ENCODE measurements at places on chromosomes 6 and 20. TPM values are rescaled to one million over a fixed set of nuclear protein-coding genes. Genes with fewer than 3 reads are reported as not detected.

Gene PLA2G7
- polyA plus RNA-seq: not detected

DNA sequence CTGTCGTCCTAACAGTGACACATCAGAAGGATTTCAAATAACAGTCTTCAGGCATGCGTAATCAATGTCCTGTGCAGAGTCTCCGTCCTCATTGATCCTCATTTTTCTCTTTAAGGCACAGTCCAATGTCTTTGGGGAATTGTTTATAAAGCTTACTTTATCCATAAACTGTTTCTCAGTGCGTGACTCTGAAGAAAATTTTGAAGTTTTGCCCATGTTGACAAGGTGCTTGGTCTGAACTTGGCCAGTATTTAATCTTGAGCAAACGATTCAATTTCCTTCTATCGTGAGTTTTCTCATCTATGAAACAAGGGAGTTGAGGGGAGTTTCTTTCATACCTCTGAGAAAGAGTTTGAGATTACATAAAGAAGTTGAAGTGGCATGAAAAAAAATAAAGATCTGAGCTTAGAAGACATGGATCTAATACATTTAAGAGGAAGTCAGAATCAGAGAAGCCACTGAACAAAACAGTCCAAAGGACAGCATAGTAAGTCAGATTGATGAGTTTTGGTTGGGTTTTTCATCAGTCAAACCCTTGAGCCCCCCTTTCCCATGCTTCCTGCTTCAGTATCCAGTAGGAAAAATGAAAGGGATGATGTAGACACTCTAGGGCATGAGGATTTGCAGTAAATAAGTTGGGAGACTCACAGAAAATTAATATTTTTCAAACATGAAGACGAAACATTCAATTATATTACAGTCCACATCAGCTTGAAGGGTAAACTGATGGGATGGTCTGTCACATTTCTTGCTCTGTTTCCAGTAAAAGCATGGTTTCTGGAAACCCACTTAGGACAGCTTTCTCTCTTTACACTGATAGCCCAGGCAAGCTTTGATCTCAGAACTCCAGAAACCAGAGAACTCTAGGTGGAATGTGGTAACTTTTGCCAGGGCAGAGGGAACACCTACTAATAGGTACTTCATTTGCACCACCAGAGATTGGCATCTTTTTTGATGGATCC, 8.1 kb downstream of the EDN1 start:
- no peak for DNase-seq

Gene SLC22A7
- not detected for polyA plus RNA-seq

DNA sequence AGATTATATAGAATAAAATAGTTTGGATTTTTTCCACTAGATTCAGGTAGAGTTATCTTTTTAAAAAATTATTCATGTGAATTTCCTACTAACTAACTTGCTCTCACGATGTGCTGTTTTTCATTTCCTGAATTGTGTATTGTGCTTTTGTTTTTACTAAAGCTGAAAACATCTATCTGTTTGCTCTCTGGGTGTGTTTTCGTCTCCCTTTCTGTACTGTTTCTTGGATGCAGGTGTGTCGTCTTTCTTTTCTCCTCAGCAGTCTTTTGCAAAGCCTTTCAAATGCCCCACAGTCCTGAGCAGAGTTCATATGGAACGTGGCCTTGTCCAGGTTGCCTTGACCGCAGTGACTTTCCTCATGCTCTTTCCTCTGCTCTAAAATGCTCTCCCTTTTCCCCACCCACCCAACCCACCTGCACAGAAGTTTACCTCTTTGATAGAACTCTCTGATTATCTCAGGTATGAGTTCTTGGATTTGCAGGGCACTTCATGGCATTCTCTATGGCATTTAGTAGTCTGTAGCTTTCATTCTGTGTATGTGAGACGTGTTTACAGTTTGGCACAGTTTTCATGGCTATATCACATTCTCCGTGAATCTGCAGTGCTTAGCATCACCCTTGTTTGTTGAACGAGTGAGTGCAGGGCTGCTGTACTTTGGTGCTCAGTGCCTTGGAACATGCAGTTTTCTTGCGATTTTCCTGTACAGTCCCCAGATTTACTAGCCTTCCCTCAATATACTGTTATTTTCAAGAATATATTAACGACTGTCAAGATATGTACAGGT, 77.1 kb downstream of the FARS2 start:
- no peak for DNase-seq

DNA sequence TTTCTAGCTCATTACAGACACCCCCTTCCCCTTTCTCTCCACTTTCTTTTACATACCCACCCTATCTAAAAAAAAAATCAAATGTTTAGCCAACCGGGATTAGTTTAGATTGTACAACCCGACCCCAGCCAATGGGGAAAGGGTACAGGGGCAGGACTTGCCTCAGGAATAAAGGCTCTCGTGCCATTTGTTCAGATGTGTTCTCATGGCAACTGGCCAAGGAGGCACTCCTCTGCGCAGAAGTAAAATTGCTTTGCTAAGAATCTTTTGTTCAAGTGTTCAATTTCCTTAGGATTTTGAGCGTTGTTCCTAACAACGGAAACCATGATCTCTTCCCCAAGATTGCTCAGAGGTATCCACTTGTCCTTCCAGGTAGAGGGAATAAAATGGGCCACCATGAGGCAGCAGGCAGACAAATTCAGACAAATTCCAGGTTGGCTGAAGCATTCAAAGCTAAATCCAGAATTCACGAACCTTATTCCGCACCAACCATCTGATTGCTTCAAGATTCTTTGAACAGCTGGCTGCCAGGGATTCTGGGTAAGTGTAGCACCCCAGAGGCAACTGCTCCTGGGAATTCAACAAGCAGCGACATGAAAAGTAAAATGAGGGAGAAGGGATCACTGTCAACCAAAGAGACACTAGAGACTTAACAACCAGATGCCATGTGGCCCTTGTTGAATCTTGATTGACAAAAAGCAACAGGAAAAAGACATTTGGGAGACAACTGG, 431.8 kb downstream of the PREX1 start:
- no peak for DNase-seq

DNA sequence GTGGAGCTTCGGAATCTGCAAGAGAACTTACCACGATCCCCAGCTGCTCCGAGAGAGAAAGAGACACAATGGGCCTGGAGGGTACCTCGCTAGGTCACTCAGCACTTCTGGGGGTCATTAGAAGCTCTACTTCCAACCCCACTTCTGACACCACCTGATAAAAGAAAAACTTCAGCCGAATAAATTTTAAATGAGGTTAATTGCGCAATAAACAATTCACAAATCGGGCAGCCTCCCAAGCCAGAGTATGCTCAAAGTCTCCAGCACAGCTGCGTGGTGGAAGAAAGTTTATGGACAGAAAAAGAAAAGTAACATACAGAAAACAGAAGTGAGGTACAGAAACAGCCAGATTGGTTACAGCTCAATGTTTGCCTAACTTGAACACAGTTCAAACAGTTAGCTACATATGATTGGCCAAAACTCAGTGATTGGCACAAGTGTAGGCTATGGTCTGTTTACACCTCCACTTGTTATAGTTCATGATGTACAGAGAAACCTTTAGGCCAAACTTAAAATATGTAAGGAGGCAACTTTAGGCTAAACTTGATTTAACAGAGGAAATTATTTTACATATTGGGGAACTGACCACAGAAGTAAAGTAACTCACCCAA, 52.6 kb downstream of the COL11A2 start:
- no peak for DNase-seq

GRCh38 chr6:157184202-157185015, 138.9 kb downstream of the TMEM242 start:
- no peak for DNase-seq

GRCh38 chr20:49575551-49576060, 7.7 kb upstream of the PTGIS start:
- no peak for DNase-seq

GRCh38 chr6:133218852-133219251, 22.3 kb upstream of the EYA4 start:
- no peak for DNase-seq

- no peak for DNase-seq
Measured at GRCh38 chr6:165585060-165585459, 78.0 kb downstream of the PDE10A start.

Gene RHAG
- not detected for polyA plus RNA-seq

GRCh38 chr6:143087856-143088255, 27.2 kb downstream of the AIG1 start:
- no peak for DNase-seq

DNA sequence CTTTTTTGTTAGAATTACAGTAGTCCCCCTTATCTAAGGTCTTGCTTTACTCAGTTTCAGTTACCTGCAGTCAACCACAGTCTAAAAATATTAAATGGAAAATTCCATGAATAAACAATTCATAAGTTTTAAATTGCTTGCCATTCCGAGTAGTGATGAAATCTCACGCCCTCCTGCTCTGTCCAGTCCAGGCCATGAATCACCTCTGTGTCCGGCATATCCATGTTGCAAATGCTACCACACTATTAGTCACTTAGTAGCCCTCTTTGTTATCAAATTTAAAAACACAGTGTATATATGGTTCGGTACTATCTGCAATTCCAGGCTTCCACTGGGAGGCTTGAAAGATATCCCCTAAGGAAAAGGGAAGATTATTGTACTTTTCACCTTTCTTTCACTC, 164.6 kb upstream of the FAM83B start:
- DNase-seq: peak; percentile 8

Gene POU5F1
- 0.11 TPM for polyA plus RNA-seq

- peak; percentile 19 for DNase-seq
Measured at GRCh38 chr6:170137176-170137891, 153.5 kb downstream of the DLL1 start.

GRCh38 chr20:46992640-46993035, 98.0 kb downstream of the EYA2 start:
- DNase-seq: no peak

GRCh38 chr6:1850840-1851157, 241.1 kb downstream of the FOXC1 start:
- no peak for DNase-seq

DNA sequence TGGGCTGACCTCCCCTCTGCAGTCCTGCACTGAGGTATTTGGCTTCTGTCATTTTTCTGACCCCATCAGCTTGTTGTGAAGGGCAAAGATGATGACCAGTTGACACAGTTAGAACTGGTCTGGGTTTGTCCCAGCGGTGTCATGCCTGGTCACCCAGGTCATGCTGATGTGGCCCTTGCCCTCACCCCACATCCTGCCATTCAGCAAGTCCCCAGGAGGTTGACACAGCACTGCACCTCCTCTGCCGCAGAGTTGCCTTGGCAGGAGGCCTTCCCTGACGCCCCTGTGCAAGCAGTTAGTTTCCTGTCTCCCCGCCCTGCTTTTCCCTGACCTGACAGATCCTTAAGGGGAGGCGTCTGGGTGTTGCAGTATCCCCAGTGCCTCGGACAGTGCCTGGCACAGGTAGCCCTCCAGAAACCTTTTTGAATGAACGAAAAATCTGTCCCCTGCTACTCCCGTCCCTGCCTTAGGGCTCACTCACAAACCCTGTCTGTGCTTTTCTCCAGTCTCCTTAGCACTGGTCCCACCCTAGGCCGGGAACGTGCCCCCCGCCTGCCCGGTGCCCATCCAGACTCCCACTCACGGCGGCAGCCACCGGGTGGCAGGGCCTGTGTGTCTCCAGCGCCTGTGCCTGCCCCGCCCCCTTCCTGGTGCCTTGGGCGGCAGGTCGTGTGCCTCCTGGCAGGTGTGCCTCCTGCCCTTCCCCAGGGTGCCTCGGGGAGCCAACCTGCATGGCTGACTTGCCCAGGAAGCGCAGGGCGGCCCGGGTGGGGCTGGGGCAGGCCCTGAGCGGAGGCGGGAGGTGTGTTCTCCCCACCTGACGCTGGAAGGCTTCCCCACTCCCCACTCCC, 146.3 kb upstream of the RNF24 start:
- DNase-seq: no peak

- DNase-seq: no peak
Measured at GRCh38 chr6:34570066-34570833, 14.1 kb upstream of the SPDEF start.

- no peak for DNase-seq
Measured at GRCh38 chr6:43211955-43212354, 17.3 kb downstream of the DNPH1 start.

DNA sequence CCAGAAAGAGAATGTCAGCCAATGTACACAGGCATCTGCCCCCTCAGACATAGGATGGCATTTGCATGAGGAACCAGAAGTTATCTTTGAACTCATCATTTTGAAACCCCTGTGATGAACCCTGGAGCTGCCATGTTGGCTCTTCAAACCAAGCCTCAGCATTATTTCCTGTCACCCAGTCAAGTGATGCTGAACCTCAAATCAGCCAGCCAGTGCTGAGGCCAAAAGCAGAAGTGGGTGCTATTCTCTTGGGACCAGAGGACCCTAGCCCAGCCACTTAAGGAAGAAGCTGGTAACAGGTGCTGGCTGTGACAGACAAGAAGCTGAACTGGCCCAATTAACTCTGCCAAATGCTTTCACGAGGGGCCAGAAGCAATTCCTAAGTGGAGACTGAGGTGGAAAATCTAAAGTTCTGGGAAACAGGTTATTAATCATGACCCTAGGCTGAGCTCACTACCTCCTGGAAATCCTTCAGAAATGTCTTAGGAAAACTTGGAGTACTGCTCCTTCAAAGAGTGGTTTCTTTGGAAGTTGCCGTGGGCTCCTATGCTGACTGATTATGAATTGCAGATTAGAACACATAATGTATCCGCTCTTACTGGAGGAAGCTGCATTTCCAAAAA, 4.0 kb downstream of the PKIG start:
- DNase-seq: no peak

Gene WASF1
- 19.5 TPM for polyA plus RNA-seq

- DNase-seq: no peak
Measured at GRCh38 chr20:62350098-62350628, 16.9 kb downstream of the LAMA5 start.
